ENCODE measurements at places on chromosomes 4 and X. TPM values are rescaled to one million over a fixed set of nuclear protein-coding genes. Genes with fewer than 3 reads are reported as not detected.

DNA sequence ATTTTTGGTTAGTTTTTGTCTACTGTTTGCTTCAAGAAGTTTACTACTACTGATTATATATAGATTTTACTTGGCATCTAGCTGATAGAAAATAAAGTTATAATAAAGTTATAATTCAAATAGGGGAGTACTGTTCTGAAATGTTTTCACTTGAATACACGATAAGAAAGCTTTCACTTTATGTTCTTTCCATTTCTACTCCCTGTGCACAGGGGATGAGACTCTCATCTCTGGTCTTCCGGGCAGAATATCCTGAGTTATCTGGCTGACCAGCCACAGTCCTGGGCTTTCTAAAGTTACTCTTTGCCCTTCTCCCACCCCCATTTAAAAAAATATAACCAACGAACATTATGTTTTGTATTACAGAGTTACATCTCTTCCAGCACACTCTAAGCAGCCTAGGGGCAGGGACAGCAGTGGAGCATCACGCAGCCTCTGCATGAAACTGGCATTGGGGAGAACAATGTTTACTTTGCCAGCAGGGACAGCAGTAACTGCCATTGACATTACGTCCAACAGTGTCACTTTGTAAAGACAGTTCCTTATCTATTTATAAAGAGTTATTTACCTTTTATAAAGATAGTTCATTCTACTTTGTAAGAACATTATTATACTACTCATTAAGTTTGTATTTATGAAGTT, 64.3 kb downstream of the METTL14 start:
- no peak for DNase-seq
- H3K4me1 ChIP-seq, result no peaks in the 10 kb centered on the region
- H3K27ac ChIP-seq, result no peak overlapping the region
- peaks cover 3% of the 10 kb centered on the region for H3K36me3 ChIP-seq

CCDC160 gene
- not detected for total RNA-seq

GRCh38 chrX:20382518-20383297, 116.0 kb upstream of the RPS6KA3 start:
- H3K4me1 ChIP-seq, result peaks cover 12% of the 10 kb centered on the region
- H3K27ac ChIP-seq, result peak overlapping the region; percentile 51
- DNase-seq, result no peak
- H3K36me3 ChIP-seq, result peaks cover 1% of the 10 kb centered on the region

DNA sequence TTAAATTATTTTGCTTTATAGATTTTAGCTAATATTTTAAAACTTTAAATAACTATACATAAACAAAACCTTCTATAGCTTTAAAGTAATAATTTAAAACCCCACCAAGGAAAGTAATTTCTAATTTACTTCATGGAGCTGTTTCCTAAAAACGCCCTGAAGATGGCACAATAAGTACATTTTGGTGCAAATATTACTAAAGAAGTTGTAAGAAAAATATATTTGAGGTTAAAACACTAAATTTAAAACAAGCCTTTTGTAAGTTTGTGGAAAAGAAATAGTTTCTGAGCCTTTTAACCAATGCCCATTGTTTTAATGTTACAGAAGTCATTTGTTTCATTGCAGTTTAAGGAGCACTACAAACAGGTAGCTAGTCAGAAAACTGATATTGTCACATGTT, 137.4 kb upstream of the AGA start:
- no peak overlapping the region for H3K27ac ChIP-seq
- no peaks in the 10 kb centered on the region for H3K4me1 ChIP-seq
- H3K4me3 ChIP-seq, result no peak overlapping the region

DNA sequence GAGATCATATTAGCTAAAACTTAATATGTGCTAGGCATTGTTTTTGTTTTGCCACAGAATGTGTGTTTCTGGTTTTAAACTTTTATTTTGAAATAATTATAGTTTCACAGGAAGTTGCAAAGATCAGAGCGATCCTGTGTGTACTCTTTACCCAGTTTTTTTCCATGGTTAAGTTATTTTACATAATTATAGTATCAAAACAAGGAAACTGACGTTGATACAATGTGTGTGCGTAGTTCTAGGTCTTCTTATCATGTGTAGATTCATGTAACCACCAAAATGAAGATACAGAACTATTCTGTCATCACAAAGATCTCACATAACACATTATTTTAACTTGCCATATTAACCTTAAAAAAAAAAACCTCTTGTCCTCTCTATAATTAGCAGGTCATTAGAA, 69.2 kb downstream of the BLTP1 start:
- H3K4me3 ChIP-seq, result no peak overlapping the region
- H3K27me3 ChIP-seq, result no peaks in the 10 kb centered on the region
- peaks cover 7% of the 10 kb centered on the region for H3K4me1 ChIP-seq
- H3K27ac ChIP-seq, result no peak overlapping the region
